ENCODE measurements at places on chromosomes 12 and 14. TPM values are rescaled to one million over a fixed set of nuclear protein-coding genes. Genes with fewer than 3 reads are reported as not detected.

Gene PRDM4
- total RNA-seq, result 28.9 TPM

Gene PTGER2
- total RNA-seq, result not detected

Gene EEF1AKMT3
- 10.4 TPM for total RNA-seq

Gene FLRT2
- total RNA-seq, result 3.4 TPM

Gene AHNAK2
- 574 TPM for total RNA-seq

Gene WDR20
- 7.7 TPM for total RNA-seq

Gene FLVCR2
- 1.7 TPM for total RNA-seq

Gene DNAAF2
- total RNA-seq, result 16.8 TPM

Gene ABHD4
- 16.4 TPM for total RNA-seq

Gene SRSF9
- total RNA-seq, result 163 TPM

Gene RHEBL1
- 0.24 TPM for total RNA-seq

Gene PLD4
- total RNA-seq, result not detected

Gene ZFC3H1
- total RNA-seq, result 14.1 TPM

Gene RILPL2
- 3.0 TPM for total RNA-seq

Gene CIDEB
- total RNA-seq, result 1.4 TPM

Gene C3AR1
- not detected for total RNA-seq

Gene SDS
- total RNA-seq, result not detected

Gene PSMB11
- total RNA-seq, result not detected

Gene SSPN
- total RNA-seq, result 1.5 TPM

Gene BMAL2
- 127 TPM for total RNA-seq

Gene FOXA1
- 2.9 TPM for total RNA-seq

Gene FGD4
- total RNA-seq, result 31.1 TPM

Gene CLEC1B
- total RNA-seq, result not detected

Gene TDRD9
- total RNA-seq, result 1.3 TPM

Gene AKAP3
- total RNA-seq, result 1.9 TPM

Gene WSCD2
- total RNA-seq, result not detected

Gene PLBD1
- 2.8 TPM for total RNA-seq

Gene CRADD
- 17.9 TPM for total RNA-seq

Gene LHX5
- total RNA-seq, result 0.24 TPM

Gene SLC5A8
- not detected for total RNA-seq

Gene RNASE13
- not detected for total RNA-seq

Gene HOXC9
- total RNA-seq, result 0.72 TPM

Gene MUCL1
- total RNA-seq, result not detected

Gene RNASE7
- 36.1 TPM for total RNA-seq

Gene PMCH
- not detected for total RNA-seq

Gene KRT86
- total RNA-seq, result 0.21 TPM

Gene TAS2R43
- total RNA-seq, result 0.96 TPM

Gene OVCH1
- total RNA-seq, result not detected

Gene PHLDA1
- total RNA-seq, result 40.7 TPM

Gene KRT82
- total RNA-seq, result not detected

Gene KRT71
- total RNA-seq, result not detected

Gene ASCL1
- total RNA-seq, result not detected

Gene MYF5
- total RNA-seq, result not detected

Gene DDN
- total RNA-seq, result 0.43 TPM

Gene BBOF1
- total RNA-seq, result 0.72 TPM

Gene SPTSSA
- 9.2 TPM for total RNA-seq

Gene RTRAF
- total RNA-seq, result 78.4 TPM

Gene SLC38A4
- total RNA-seq, result 1.1 TPM

Gene FAM186B
- total RNA-seq, result 0.48 TPM
